Lower lobe of right lung (tissue), 2 donors: ENCODE measurements at places on chromosomes 3 and 15.

GRCh38 chr3:13193320-13194284, 120.4 kb upstream of the IQSEC1 start:
- peak; percentile 22 for DNase-seq

GRCh38 chr3:195921334-195921791, 13.0 kb upstream of the TNK2 start:
- DNase-seq = no peak

DNA sequence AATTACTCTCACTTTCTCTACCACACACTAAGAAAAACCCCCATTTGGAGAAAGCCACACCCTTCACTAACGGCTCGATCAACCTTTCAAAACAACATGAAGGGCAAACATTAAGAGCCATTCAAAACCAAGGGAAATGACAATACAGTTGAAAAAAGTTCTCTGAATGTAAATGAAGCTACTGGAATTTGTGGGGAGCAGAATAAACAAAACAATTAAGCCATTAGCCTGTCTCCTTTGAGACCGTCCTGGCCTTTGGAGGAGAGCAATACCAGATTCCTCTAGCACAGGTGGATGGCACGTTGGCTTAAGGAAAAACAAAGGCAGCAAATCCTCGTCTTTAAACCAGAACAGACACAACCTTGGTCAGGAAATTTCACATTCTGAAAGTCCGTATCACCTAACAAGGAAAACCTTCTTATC, 18.7 kb downstream of the MYO1E start:
- no peak for DNase-seq

DNA sequence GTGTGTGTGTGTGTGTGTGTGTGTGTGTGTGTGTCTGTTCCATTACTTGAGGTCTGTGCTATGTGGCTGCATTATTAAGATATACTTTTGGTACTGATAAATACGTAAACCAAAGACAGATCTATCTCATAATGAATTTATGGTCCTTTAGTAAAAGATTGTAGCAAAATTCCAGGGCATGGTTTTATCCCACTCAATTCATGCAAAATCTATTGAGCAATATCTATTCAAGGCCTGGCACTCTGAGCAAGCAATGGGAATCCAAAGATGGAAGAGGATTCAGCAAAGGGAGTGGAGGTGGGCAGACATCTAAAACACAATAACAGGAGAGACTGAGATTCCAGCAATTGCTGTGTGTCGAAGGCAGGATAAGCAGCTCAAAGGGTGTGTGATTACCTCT, 86.8 kb downstream of the RFTN1 start:
- no peak for DNase-seq

DNA sequence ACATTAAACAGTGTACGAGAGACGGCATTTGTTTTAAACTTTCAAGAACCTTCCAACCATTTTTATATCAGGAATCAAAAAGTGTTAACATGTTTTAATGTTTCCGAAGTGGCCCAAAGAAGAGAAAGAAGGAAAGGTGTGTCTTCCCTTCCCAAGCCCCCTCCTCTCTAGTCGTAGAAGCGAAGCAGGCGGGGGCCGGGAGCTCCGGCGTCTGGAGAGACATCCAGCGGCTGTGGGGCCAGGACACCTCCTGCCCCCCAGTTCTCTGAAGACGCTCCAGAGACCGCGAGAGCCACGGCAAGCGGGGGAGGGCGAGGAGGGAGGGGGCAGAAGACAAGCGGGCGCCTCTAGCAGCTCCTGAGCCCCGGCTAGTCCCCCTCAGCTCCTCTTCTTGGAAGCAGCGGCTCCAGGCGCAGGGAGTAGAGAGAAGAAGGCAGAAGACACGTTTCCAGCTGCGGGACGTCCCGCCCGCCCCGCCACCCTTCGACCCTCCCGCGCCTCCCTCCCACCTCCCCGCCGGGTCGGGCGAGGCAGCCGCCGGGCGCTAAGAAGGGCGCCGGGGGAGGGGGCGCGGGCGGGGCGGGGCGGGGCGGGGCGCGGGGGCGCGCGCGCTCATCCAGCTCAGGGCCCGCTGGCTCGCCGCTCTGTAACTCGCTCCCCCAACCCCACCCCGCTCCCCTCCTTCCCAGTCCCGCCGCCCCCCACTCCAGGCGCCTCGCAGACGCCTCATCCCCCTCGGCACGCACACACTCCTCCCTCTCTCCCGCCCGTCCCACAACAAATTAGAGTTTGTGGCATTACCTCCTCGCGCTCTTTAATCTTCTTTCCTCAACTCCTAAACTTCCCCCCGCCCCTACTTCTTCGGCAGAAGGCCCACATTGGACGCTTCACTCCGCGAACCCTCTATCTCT, at the start of gene ZBTB20:
Gene ZBTB20, minus strand, starts transcription at position 871 of the 911 bp plus-strand sequence.
- DNase-seq = peak; percentile 77

GRCh38 chr3:139292711-139293664, 50.8 kb upstream of the MRPS22 start:
- no peak for DNase-seq

DNA sequence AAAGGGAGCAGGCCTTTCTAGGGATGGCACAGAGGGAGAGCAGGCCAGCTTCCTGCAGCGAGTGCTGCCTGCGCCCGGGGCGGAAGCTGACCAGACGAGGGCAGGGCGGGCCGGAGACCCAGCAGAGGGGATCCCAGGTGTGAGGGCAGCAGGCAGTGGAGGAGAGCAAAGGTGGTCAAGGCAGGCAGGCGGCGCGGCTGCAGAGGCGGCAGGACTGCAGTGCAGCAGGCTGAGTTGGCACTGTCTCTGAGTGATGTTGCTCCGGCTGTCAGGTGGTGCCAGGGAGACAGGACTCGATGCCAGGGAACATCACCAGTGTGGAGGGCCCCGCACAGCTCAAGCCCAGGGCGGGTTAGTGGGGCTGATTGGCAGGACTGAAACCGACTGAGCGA, 22.3 kb upstream of the PLXNA1 start:
- DNase-seq = no peak

DNA sequence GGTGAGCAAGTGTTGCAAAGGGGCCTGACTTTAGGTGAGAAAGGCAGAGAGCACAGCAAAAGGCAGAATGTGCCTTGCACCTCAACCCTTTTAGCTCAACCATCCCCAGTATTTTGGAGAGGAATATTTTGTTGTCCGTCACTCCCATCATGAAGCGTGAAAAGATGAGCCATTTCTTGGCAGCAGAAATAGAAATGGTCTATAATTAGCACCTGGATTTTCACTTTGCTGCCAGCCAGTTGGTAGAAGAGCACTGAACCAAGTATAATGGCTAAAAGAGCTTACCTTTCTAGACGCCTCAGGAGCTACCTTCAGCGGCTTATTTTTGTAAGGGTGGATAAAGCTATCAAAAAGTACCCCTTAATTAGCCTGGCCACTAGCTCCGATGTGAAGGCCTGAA, 406.7 kb downstream of the OCA2 start:
- DNase-seq = no peak

GRCh38 chr3:110958313-110959147, 113.1 kb upstream of the NECTIN3 start:
- no peak for DNase-seq

- DNase-seq = no peak
Measured at GRCh38 chr3:14305324-14305723, 97.1 kb upstream of the SLC6A6 start.

DNA sequence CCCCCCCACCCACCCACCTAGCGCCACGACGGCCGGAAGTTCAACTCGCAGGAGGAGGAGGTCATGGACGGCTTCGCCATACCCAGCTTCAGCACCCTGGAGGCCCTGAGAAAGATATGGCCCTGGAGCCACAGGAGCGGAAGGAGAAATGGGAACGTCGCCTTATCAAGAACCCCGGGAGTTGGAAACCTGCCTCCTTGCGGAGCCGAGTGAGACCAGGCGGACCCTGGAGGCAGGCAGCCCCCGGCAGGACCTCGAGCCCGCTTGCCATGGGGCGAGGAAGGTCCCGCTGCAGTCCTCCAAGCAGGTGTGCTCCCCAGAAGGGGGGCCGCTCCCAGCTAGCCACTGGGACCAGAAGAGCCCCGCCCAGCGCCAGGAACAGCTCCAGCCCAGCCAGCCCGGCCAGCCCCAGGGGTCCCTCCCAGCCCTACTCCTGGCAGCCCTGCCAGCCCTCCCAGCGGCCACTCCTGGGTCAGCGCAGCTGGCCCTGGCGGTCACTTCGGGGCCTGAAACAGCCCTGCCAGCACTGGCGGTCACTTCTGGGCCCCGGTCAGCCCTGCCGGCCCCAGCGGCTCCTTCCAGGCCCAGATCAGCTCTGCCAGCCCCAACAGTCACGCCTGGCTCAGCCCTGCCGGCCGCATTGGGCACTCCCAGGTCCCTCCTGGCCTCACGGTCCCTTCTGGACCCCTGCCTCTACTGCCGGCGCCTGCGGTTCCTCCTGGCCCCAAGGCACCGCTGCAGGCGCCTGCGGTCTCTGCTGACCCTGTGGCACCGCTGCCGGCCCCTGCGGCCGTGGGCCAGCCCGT, 10.3 kb upstream of the ROPN1B start:
- peak; percentile 43 for DNase-seq

- DNase-seq = peak; percentile 24
Measured at GRCh38 chr3:13104511-13104910, 31.3 kb upstream of the IQSEC1 start.

DNA sequence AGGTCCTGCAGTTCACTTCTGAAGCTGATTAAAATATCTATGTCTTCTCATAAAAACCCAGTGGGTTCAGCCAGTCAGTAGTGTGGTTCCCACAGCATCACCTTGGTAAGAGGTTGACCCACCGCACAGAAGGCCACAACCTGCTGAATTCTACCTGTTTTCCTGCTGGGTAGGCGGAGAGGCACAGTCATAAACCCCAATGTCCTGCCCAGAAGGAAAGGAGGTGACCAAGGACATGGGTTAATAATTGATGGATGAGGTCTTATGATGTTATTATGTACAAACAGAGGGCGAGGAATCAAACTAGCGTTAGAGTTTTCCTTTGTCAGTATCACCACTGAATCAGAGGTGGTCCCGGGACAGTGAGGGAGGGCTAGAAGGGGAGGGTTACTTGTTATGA, 27.8 kb downstream of the CA12 start:
- no peak for DNase-seq

- DNase-seq = no peak
Measured at GRCh38 chr3:131716007-131716406, 213.2 kb upstream of the MRPL3 start.

DNA sequence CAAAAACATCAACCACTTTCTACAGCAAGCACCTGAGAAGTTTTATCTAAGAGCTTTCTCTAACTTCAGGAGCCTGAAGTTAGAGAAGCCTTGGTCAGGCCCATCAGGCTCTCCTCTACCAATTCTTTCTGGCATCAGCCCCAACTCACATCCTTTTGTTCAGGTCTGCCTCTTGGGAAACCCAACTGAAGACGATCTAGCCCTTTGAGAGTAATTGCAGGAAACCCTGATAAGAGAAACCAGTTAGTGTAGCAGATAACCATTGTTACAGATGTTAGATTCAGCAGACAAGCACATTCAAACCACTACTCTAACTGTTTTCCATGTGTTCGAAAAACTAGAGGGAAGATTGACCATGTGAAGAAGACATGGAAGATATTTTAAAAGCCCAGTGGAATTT, 27.0 kb upstream of the DYNC1LI1 start:
- no peak for DNase-seq

DNA sequence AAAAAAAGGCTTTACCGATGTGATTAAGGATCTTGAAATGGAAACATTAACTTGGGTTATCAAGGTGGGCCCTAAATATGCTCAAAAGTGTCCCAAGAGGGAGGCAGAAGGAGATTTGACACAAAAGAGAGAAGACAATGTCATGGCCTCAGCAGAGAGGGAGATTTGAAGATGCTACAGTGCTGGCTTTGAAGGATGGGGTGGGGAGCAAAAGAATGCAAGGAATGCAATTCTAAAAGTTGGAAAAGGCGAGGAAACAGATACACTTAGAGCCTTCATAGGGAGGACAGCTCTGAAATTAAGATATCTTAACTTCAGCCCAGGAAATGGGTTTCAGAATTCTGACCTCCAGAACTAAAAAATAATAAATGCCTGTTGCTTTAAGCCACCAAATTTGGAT, 314.5 kb upstream of the CCDC54 start:
- no peak for DNase-seq

GRCh38 chr3:10674578-10674977, 141.4 kb upstream of the SLC6A11 start:
- no peak for DNase-seq

DNA sequence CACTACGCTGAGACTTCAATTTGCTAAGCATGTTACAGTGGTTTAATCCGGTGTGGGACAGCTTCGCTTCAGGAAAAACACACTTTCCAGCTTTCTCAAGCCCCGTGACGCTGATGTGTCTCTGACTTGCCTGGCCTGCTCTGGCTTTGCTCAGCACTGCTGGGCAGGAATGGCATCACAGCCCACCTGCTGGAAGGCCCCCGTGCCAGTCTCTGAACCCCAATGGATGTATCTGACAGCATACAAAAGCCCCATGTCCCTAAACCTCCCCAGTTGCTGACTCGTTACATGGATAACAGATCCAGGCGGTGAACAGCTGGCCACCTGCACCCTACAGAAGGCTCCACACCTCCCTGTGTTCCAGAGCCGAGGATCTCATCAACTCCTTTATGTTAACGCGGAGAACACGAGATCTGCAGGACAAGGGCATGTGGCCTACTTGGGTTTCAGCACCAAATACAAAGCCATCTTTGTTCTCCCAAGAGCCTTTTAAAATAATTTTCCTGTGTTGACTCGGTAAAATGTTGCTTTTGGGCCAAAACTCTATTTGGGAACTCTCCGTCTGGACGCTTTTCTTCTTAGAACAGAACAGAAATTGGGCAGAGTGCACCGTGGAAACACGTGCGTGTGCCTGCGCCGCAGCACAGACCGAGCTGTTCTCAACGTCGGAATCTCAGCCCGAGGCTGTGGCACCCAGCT, 61.4 kb downstream of the ATP10A start:
- no peak for DNase-seq

DNA sequence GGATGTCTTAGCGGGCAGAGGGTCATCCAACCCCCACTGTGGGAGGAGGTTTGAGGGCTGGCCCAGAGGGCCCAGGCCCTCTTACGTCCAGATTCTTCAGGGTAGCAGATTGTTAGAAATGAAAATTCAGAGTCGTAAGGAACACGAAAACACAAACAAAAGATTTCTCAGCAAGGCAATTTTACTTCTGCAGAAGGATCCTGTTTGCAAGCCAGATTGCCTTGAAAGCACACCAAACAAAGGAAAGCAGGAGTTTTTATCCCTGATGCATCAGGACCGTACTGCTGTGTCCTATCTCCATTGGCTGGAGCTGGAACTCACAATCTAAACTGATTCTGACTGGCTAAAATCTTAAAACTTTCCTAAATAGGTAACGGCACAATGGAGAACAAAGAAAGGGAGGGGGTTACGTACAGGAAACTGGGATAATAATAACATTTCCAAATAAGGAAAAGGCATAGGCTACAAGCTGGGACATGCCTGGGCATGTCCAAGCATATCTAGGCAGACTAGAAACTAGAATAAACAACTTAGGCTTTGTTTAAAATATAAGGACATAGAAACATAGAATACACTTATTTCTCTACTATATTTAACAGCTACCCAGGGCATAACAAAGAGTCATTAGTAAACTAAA, 97.3 kb upstream of the C2CD4B start:
- DNase-seq = no peak

- no peak for DNase-seq
Measured at GRCh38 chr3:150146991-150147761, 176.5 kb upstream of the PFN2 start.
